Activated naive CD4-positive, alpha-beta T cell treated with anti-CD3 and anti-CD28 coated beads, Interleukin-2, amount 50 U/mL, for 16 hours (primary cell): ENCODE measurements at places on chromosomes 2 and 18.

GRCh38 chr2:191646163-191646902 lies 31.6 kb upstream of the NABP1 start:
- no peak for DNase-seq

- DNase-seq, result no peak
Measured at GRCh38 chr2:56590611-56591010, 406.8 kb downstream of the CCDC85A start.

DNA sequence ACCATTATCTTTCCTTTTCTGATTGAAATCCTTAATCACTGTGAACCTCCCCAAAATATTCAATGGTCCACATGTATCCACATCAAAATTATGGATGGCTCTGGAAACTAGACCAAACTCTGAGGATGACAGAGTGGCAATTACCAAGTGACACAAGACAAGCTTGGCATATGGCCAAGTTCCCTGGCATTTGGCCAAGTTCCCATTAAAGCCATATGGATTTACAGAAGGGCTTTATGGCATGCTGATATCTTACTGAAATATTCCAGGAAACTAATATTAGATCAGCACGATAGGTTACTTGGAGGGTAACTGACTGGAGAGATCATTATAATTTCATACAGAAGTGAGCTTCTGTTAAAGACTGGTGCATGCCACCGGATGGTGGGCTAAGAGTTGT lies 21.9 kb upstream of the CERS6 start:
- no peak for DNase-seq

DNA sequence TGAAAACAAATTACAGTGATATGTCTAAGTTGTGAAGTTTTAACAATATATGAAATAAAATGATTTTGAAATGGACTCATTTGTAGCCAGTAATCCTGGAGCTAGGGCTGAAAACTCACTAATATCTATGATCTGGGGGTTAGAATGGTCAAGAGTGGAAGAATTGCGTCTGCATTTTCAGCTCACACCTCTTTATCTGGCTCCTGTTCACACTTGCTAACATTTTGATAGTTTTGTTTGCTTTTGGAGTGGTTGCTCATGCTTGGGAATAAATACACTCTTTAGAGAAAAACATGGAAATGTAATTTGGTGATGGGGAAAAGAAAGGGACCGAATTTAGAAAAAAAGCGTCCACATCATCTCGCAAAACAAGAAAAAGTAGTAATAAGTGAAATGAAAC lies 30.7 kb downstream of the UBE2F start:
- no peak for DNase-seq

GRCh38 chr2:85761-86160 lies 39.5 kb upstream of the FAM110C start:
- DNase-seq, result no peak

DNA sequence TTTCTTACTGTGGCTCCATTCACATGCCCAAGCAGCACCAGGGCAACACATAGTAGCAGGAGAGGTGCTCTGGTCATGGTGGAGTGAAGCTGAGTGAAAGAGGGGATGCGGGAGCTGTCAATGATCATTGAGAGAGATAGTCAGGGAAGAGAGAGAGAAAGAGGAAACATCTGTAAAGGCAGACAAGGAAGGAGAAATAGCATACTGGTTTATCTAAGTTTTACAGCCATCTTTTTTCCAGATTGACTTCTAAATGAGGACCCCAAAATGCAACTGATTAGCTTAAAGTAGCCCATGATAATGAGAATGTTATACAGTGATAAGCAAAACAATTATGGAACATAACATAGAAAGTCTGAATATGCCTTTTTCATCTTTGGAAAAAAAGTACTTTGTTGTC lies at the start of gene C2orf66:
Gene C2orf66, minus strand, starts transcription at position 96 of the 400 bp plus-strand sequence. Its CDS starts 19 bp downstream, at position 77.
- no peak for DNase-seq

GRCh38 chr18:48861181-48861708 lies 89.5 kb downstream of the SMAD7 start:
- DNase-seq, result no peak

GRCh38 chr2:136727973-136728699 lies 37.2 kb upstream of the THSD7B start:
- no peak for DNase-seq

- DNase-seq, result no peak
Measured at GRCh38 chr2:27074738-27075565, 3.5 kb upstream of the EMILIN1 start.

DNA sequence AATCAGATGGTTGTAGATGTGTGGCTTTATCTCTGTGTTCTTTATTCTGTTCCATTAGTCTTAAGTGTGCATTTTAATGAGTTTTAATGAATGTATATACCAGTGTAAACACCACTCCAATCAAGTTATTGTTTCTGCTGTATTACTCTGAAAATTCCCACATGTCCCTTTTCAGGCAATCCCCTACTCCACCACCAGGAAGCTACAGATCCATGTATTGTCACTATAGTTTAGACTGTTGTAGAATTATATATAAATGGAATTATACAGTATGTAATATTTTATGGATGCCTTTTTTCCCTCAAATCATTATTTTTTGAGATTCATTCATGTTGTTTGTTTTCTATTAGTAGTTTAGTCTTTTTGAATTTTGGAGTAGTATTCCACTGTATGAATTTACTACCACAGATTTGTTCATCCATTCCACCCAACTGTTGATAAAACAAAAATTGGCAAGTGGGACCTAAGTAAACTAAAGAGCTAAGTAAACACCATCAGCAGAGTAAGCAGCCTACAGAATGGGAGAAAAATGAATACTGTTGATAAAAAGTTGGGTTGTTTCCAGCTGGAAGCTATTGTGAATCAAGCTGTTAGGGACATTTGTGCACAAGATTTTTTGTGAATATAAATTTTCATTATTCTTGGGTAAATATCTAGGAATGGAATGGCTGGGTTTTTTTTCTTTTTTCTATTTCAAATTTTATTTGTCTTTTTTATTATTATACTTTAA lies 262.0 kb downstream of the CAMKMT start:
- no peak for DNase-seq

GRCh38 chr2:147836099-147836498 lies 8.7 kb upstream of the ACVR2A start:
- no peak for DNase-seq
